ENCODE measurements at places on chromosomes 6 and 20. TPM values are rescaled to one million over a fixed set of nuclear protein-coding genes. Genes with fewer than 3 reads are reported as not detected.

MOG gene
- total RNA-seq, result not detected

ADGRB3 gene
- total RNA-seq, result not detected

ID4 gene
- not detected for total RNA-seq

HLA-DPA1 gene
- 46.0 TPM for total RNA-seq

OR12D3 gene
- not detected for total RNA-seq

Data from T-cell (primary cell).